ENCODE measurements at places on chromosomes 6 and 20. TPM values are rescaled to one million over a fixed set of nuclear protein-coding genes. Genes with fewer than 3 reads are reported as not detected.
A peak's percentile ranks its signal among the peaks of the same experiment; 100 is the strongest.

- no peak for DNase-seq
Observed at GRCh38 chr6:148620579-148621298, 126.1 kb upstream of the UST start.

ADA gene
- 3.8 TPM for total RNA-seq

CNKSR3 gene
- total RNA-seq, result 12.8 TPM

DNA sequence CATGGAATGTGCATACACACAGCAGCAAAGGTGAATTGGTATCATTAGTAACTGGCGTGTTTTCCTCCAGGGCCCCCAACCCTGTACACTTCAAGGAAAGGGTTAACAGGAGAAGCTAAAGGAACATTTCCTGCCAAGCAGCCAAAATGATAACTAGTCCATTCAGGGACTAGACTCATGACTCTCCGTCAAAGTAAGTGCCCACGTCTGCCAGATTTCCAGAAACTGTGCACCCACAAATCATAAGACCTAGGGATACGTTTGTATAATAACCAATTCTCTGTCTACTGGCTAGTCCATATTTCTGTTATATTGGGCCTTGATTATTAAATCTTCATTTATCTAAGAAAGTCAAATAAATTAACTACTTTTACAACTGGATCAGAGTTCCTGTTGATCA, 76.0 kb upstream of the NHSL1 start:
- no peak for DNase-seq

- no peak for DNase-seq
Observed at GRCh38 chr6:70693887-70694286, 26.2 kb downstream of the SMAP1 start.

GRCh38 chr6:51892750-51893149, 194.7 kb downstream of the PKHD1 start:
- no peak for DNase-seq

DNA sequence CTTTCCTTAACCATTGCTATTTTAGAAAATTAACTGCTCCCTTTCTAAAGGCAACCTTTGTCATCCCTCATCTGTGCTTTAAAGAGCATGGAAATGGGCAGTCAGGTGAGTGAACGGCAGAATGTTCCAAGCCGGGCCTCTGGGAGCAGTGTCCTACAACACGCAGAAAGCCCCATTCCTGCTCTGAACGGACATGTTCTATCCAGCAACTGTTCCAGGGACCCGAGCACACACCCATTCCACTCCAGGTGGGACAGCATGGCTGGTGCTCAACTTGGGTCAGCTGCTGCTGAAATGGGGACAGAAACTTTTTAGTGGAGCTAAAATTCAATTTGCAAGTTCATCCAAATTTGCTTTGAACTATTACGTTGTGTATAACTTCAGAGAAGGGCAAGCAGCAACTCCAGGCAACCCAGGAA, 26.7 kb downstream of the DIDO1 start:
- DNase-seq, result no peak

GRCh38 chr6:36805917-36806316, 33.3 kb downstream of the CPNE5 start:
- no peak for DNase-seq

- DNase-seq, result no peak
Observed at GRCh38 chr20:56735084-56735642, 106.1 kb downstream of the TFAP2C start.

DNA sequence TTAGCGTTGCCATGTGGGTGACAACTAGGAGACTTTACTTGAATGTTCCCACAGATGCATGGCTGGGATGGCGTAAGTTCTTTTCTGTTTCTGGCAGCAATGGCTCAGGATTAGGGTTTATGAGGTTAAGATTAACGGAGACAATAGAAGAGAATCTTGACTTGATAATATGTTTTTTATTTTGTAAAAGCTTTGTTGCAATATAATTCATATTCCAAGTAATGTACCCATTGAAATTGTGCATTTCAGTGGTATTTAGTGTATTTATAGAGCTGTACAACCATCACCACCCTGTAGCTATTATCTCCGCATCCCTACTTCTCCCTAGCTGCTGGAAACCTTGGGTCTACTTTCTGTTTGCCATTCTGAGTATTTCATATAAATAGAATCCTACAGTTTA, 349.2 kb downstream of the UTRN start:
- no peak for DNase-seq

GRM1 gene
- 0.75 TPM for total RNA-seq

NR2E1 gene
- total RNA-seq, result not detected

DNA sequence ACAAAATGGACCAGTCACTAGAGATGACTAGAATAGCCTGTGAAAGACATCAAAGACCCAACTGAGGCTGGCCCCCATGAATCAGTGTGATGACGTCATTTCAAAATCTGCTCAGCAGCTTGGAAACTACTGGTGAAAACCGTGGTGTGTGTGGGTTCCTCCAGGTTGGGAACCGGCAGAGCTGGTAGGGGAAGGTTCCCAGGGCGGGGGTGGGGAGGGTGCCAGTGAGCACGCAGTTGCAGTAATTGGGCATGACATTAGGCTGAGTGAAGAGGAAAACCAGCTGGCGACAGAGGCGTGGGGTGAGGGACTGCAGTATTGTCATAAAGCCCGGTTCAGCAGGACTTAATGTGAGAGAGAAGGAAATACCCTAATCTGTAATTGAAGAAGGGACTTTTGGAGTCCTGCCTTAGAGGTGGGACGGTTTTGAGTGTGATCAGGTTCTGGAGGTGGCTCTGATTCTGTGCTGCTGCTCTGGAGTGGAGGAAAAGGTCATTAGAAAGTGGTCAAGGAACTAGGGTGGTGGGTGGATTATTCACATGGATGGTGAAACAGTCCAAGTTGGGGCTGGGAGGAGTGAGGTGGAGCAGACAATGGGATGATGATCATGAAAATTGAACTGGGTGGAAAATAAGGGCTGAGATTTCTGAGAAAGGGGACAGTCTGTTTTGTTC, 52.0 kb upstream of the MTHFD1L start:
- peak; percentile 3 for DNase-seq

DNA sequence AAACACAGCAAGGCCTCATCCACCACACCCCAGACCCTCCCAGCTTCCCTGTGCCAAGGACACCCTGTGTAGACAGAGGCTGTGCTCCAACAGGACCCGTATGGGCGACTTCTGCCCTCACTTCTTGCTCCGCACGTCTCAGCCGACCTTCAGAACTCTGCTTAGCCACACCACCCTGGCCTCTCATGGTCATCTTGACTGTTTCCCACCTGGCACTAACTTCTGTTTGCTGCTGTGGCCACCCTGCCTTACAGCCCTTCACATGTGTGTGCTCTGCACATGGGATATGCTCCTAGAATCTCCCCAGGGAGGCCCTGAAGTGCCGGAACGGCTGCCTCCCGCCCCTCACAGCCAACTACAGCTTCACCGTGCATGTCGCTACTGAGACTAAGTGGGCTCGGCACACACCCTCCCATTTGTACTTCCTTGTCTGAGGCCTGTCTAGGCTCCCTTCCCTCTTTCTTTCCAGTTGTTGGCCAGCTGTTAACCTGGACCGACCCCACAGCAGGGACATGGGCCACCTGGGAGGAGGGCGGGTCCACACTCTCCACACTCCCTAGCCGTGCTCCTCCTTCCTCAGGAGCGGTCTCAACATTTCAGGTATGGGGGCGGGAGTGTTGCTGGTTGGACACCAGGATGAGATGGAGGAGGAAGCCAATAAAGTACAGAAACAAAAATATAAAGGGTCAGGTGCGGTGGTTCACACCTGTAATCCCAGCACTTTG, 69.6 kb downstream of the PYGB start:
- no peak for DNase-seq

DNA sequence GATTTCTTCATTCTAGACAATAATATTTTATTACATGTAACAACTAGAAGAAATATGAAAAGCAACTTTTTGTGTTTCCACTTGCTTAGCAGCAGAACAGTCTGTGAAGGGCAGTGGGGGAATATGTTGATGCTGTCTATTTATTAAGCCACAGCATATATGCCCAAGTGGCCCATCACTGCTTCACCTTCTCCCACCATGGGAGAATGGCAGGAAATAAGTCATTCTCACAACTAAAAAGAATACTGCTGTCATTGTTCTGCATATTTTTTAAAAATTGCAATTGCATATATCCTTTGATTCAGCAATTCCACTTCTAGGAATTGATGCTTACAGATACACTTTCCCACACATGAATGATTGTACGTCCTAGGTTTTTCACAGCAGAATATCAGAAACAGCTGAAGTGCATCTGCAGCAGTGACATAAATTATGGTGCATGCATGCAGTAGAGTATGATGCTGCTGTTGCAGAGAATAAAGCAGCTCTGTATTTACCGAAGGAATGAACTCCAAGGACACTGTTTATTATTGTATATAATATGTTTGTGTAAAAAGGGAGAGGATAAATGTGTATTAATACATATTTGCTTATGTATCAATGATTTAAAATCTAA, 26.8 kb downstream of the KIF3B start:
- no peak for DNase-seq

ANKRD66 gene
- not detected for total RNA-seq

DNA sequence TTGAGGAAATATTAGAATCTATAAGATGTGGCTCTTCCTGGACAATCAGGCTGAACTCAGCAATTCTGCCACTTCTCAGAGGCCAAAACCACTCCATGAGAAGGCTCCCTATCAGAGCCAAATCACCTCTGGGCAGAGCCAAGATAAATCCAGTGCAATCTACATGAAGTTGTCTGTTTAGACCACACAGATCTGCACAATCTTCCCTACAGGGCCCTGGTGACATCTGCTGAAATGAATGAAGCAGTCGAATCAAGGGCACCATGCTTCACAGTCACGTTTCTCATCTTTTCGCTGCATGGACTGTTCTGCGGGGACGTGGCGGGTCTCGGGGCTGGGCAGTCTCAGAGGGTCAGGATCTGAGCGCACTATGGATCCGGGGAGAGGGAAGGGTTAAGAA, 60.1 kb upstream of the CD93 start:
- no peak for DNase-seq

- DNase-seq, result peak; percentile 46
Observed at GRCh38 chr6:54204921-54205591, 93.8 kb downstream of the MLIP start.

DNA sequence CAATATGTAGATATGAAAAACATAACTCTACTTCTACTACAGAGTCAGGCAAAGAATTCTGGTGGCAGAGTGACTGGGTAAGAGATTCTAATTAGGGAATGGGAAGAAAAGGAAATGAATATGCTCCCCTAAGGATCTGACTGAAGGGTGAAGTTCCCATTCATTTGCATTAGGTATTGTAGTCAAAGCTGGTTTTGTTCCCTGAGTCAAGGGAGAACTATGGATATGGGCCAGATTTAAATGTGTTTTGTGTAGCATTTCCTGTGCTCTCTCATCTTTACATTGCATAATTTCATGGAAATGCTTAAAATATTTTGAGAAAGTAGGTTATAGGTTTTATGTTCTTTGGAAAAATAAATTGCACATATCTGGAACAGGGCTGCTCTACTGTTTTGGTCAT, 299.7 kb downstream of the BTBD3 start:
- no peak for DNase-seq

HLA-DRB5 gene
- total RNA-seq, result 0.13 TPM

MYBL2 gene
- total RNA-seq, result 0.21 TPM

GRCh38 chr20:6525447-6526303, 241.8 kb upstream of the BMP2 start:
- no peak for DNase-seq

BANF2 gene
- total RNA-seq, result not detected

SRSF6 gene
- 48.5 TPM for total RNA-seq

RALGAPB gene
- total RNA-seq, result 24.3 TPM

DNA sequence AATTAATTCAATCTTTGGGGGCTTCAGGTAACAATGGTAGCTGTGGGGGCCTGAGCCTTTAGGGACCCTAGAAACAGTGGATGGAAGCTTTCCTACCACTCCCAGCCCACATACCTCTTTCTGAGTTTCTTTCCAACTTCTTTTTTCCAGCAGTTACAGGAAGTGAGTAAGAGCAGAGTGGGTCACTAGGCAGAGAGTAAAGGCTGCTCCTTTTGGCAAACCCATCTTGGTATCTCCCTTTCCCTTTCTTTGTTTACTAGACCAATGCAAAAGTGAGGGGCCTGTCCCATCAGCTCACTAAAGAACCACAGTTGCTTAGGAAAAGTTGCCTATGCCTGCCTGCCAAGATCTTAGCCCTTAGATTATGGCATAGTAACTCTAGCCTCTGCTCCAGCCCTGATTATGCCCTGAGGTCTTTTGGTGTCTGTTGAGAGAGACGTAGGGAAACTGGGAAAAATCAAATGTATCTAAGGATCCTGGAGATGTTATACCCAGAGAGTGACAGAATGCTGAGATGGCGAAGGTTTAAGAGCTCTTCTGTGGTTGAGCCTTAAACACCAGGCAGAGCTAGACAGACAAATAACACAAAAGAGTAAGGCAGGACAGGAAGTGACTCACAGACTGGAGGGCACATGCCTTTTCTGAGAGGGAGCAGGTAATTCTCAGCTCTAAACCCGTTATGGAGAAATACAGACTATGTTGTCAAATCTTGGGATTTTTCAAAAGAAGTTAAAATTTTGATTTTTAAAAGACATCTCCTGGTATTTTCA, 31.3 kb downstream of the TRMT6 start:
- DNase-seq, result peak; percentile 16

XKR7 gene
- not detected for total RNA-seq

DNA sequence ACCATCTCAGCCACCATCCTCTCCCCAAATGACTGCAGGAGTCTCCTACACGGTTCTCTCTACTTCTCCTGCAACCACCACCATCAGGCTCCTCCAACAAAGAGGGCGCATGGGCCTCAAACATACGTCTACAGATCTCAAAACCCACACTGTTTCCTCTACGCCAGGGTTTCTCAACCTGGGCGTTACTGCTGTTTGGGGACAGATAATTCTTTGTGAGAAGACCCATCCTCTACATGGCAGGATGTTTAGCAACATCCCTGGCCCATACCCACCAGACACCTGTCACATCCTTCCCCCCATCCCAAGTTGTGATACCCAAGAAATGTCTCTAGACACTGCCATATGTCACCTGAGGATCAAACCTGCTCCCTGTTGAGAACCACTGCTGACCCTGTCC, 45.0 kb downstream of the ELMO2 start:
- no peak for DNase-seq

- no peak for DNase-seq
Observed at GRCh38 chr6:163634211-163635171, 220.0 kb downstream of the QKI start.

DNA sequence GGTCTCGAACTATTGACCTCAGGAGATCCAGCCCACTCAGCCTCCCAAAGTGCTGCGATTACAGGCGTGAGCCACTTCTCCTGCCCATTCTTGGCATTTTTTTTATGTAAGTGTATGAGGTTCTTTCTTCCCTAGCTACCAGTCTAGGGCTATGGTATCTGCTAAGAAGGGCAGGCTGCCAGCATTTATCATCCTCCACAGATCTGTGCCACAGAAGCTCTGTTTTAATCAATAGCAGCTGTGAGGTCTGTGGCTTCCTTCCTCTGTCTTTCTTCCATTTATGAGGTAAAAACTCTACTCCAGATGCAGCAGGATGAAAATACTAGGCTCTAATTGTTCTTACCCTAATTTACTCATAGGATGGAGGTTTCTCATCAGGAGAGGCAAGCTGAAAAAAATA, 1382.4 kb upstream of the ADGRB3 start:
- DNase-seq, result peak; percentile 15

DNA sequence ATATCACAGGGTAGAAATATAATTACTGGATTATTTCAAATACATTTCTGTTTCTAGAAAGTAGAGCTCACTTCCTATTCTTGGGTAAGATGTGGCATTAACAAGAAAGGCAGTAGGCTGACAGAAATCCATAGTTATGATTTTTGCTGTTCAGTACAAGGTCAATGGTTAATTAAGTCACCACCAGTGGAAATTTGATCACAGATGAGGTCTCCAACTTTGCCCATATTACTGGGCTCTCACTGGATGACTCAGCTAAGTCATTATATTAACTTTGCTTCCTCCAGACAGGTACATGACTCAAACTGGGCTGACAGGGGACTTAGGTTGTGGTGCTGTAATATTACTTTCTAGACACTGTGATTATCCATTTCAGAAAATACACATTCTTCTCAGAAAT, 212.4 kb downstream of the GRIK2 start:
- DNase-seq, result no peak

SIRPA gene
- 2.9 TPM for total RNA-seq
